ENCODE measurements at places on chromosomes 16 and 17.

DNA sequence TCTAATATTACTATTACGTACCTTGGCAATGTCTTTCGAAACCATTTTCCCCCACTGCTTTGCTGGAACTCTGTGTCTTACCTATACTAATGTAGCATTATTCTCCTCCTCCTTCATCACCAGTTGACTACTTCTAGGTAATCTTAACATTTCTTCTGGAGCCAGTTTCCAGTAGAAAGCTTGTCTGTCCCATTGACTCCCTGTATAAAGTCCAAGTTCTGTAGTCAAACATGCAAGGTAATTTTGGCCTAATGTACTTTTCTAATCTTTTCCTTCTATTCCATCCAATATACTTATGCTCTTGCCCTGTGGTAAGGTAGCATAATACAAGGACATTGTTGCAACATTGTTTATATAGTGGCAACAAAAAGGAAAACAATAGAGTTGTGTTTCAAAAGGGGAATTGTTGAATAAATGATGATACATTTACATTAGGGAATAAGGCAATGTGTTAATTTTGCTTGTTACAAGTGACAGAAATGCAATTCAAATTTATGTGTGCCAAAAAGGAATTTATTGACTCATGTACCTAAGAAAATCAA lies 27.9 kb downstream of the OMG start:
- DNase-seq = no peak

- DNase-seq = no peak
These were observed 51.6 kb downstream of the KANSL1 start for GRCh38 chr17:46141645-46142044.

DNA sequence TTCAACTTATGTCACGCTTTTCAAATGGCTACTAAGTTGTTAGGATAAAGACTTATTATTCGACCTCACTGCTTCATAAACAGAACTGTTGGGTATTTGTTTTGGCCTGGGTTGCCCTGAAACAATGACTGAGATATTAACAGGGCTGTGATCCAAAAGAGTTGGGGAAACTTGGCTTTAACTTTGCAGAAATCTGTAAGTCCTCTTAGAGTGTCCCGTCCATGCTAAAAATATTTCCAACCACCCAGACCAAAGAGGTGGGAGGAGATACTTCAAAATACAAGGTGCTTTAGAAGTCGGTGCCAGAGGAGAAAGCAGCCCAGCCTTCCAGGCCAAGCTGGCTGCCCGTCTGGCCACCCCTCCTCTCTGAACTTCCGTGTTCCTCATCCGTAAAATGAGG lies 16.1 kb upstream of the SPATA32 start:
- DNase-seq = no peak

DNA sequence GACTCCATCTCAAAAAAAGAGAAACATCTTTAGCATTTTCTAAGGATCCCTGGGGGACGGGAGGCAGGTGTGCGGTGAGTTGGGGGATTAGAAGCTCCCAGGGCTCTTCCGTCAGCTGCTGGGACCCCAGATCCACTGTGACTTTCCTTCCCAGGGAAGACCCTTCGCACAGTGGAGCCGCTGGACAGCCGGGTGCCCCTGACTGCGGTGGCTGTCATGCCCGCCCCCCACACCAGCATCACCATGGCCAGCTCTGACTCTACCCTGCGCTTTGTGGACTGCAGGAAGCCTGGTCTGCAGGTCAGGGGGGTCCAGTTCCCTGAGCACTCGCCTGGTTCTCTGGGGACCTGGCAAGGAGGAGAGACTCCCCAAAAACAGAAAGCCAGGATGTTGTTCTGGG lies 7.3 kb upstream of the SERPINF2 start:
- no peak for DNase-seq

GRCh38 chr17:19013806-19014627 lies 9.5 kb upstream of the FAM83G start:
- no peak for DNase-seq

DNA sequence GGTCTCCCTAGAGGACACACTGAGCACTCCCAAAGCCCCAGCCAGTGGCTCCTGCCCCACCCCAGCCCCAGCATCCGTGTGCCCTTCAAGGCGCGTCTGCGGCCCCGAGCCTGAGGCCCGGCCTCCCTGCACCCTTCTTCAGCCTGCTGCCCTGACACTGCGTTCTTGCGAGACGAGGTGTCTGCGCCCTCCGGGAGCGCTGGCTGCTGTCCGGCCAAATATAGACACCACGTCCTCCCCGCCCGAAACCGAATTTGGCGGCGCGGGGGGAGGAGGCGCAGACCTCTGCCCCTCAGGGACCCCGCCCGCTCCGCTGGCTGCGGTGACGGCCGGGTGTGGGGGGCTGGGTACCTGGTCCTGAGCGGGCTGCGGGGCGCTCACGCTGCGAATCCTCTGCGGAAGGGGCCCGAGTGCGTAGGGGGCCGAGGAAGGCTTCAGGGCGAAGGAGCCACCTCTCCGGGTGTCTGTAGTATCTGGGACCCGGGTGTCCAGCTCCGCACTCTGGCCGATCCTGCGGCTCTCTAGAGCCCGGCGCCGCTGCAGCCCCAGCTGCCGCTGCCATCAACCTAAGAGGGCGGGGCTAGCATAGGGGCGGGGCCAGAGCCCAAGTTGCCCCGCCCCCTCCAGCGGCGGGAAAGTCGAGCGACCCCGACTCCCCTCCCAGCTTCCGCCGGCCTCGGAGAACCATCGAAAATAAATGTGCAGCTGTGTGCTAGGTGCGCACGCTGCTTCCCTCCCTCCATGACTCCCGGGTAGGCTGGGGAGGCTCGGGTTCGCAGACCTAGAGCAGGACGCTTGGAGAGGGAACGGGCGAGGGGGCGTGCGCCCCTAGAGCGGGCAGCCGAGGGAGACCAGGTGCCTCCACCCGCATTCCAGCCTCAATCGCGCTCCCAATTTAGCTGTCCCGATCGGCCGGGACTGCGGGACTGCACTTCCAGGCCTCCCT lies at the start of gene CORO6:
Gene CORO6, minus strand, starts transcription at position 576 of the 946 bp plus-strand sequence. CDS start 1,491 bp downstream, outside the sequence.
- DNase-seq = no peak
